ENCODE measurements at places on chromosomes 12 and 14. TPM values are rescaled to one million over a fixed set of nuclear protein-coding genes. Genes with fewer than 3 reads are reported as not detected.
A peak's percentile ranks its signal among the peaks of the same experiment; 100 is the strongest.

- H3K4me1 ChIP-seq = no peaks in the 10 kb centered on the region
- H3K4me3 ChIP-seq = no peak overlapping the region
- no peaks in the 10 kb centered on the region for H3K27me3 ChIP-seq
- H3K36me3 ChIP-seq = peaks cover 29% of the 10 kb centered on the region
Observed at GRCh38 chr12:57176846-57177245, 29.4 kb upstream of the LRP1-AS start.

GRCh38 chr12:92029902-92030586 is 115.6 kb downstream of the BTG1 start:
- H3K4me3 ChIP-seq = no peak overlapping the region
- no peaks in the 10 kb centered on the region for H3K36me3 ChIP-seq
- no peaks in the 10 kb centered on the region for H3K27me3 ChIP-seq
- peaks cover 6% of the 10 kb centered on the region for H3K4me1 ChIP-seq

DNA sequence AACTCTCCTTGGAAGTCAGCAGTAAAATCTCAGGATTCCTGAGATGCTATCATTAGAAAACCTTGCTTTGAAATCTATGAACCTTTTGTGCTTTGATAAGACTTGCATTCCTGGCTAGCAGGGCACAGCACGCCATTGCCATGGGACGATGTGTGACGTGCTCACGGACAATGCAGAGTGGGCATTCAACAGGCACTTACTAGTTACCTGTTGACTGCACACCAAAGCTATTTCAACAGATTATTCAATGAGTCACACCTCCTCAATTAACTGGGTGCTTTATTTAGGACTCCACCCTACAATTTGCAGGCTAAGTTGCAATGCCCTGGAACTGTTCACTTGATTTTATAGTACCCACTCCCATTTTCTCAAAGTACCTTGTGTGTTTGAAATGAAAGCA is 11.3 kb downstream of the NOS1 start:
- H3K36me3 ChIP-seq = no peaks in the 10 kb centered on the region
- no peaks in the 10 kb centered on the region for H3K4me1 ChIP-seq
- no peak for DNase-seq
- H3K27ac ChIP-seq = no peak overlapping the region
- H3K4me3 ChIP-seq = no peak overlapping the region

- DNase-seq = no peak
- peaks cover 57% of the 10 kb centered on the region for H3K27me3 ChIP-seq
- no peak overlapping the region for H3K27ac ChIP-seq
- no peaks in the 10 kb centered on the region for H3K36me3 ChIP-seq
- peaks cover 27% of the 10 kb centered on the region for H3K4me1 ChIP-seq
Observed at GRCh38 chr12:64825143-64826021, 935 bp downstream of the TBC1D30 start.

DNA sequence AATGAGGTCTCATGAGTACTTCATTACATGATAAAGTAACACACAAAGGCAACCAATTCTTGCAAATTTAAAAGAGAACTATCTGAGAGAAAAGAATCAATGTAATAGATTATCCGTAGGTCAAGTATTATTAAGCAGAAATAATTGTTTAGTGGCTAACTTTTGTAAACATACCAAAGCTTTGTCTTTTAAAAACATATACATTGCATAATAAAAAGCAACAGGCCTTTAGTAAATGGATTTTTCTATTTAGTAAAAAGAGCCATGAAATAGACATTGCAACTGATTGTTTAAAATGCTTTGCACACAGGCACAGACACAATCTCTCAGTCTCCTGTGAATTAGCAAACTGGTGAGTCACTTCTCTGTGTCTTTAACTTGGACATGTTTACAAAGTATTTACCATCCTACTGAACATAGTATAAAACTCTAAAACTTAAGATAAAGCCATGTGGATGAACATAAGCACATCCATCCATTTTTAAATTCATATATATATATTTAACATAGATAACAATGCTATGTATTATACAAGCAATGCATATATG is 518.7 kb upstream of the MGAT4C start:
- H3K4me1 ChIP-seq = no peaks in the 10 kb centered on the region
- no peaks in the 10 kb centered on the region for H3K27me3 ChIP-seq
- no peak overlapping the region for H3K4me3 ChIP-seq
- no peaks in the 10 kb centered on the region for H3K36me3 ChIP-seq
- no peak for DNase-seq
- no peak overlapping the region for H3K27ac ChIP-seq

GRCh38 chr14:67999705-68000384 is 180.3 kb downstream of the RAD51B start:
- H3K36me3 ChIP-seq = no peaks in the 10 kb centered on the region
- H3K4me1 ChIP-seq = peaks cover 13% of the 10 kb centered on the region
- H3K27me3 ChIP-seq = no peaks in the 10 kb centered on the region
- no peak for DNase-seq

GRCh38 chr12:237026-237815 is 23.3 kb upstream of the SLC6A12 start:
- no peaks in the 10 kb centered on the region for H3K4me1 ChIP-seq
- no peaks in the 10 kb centered on the region for H3K27me3 ChIP-seq
- H3K27ac ChIP-seq = no peak overlapping the region
- no peaks in the 10 kb centered on the region for H3K36me3 ChIP-seq
- H3K4me3 ChIP-seq = no peak overlapping the region

The LRIG3 gene
- 62.3 TPM for total RNA-seq

GRCh38 chr12:104684884-104685283 is 228.1 kb downstream of the CHST11 start:
- no peaks in the 10 kb centered on the region for H3K27me3 ChIP-seq
- H3K36me3 ChIP-seq = no peaks in the 10 kb centered on the region
- H3K27ac ChIP-seq = no peak overlapping the region
- no peaks in the 10 kb centered on the region for H3K4me1 ChIP-seq
- DNase-seq = no peak

- no peaks in the 10 kb centered on the region for H3K27me3 ChIP-seq
- no peaks in the 10 kb centered on the region for H3K36me3 ChIP-seq
- H3K4me3 ChIP-seq = no peak overlapping the region
- DNase-seq = no peak
- no peaks in the 10 kb centered on the region for H3K4me1 ChIP-seq
- H3K27ac ChIP-seq = no peak overlapping the region
Observed at GRCh38 chr12:18556161-18556560, 181.7 kb downstream of the PLCZ1 start.

DNA sequence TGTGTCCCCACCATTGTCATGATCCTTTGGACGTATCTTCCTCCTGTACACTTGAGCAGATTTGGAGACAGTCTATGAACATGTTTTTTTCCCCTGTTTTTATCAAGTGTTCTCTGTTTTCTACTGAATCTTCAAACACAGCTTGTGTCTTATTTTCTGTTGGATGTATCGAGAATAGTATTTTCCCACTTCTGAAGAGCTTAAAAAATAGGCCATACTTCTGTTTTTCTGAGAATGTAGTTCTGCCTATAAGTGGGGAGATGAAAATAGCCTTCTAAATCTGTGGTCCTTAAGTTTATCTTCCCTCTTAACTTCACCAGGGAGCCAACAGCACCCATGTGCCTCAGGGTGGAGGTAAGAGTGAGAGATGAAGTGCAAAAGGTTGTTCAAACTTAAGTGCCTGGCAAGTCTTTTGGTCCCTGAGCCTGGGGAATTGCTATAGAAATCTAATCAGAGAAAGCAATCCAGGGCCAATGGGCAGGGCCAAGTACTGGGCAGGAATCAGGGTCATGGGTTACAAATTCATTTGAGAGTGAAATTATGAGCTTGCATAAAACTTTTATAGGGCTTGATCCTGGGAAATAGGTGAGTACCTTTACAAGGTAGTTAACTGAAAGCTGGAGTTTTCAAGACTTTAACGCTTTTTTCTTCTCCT is 58.9 kb downstream of the ARF6 start:
- H3K27ac ChIP-seq = no peak overlapping the region
- peaks cover 7% of the 10 kb centered on the region for H3K4me1 ChIP-seq
- no peaks in the 10 kb centered on the region for H3K27me3 ChIP-seq
- DNase-seq = no peak
- no peak overlapping the region for H3K4me3 ChIP-seq
- no peaks in the 10 kb centered on the region for H3K36me3 ChIP-seq

The GLI1 gene
- total RNA-seq = 16.2 TPM

DNA sequence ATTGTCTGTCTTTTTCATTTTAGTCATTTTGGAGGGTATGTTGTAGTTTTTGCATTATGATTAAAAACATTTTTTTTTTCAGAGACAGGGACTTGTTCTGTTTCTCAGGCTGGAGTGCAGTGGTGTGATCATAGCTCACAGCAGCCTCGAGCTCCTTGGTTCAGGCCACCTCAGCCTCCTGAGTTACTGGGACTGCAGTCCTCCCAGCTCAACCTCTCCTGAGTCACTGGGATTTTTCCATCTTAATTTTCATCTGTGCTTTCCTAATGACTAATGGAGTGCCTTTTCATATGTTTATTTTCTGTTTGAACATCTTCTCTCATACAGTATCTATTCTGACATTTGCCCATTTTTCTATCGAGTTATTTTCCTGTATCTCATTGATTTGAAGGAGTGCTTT is 52.6 kb downstream of the DYRK2 start:
- no peaks in the 10 kb centered on the region for H3K27me3 ChIP-seq
- no peak overlapping the region for H3K4me3 ChIP-seq
- H3K27ac ChIP-seq = no peak overlapping the region
- H3K36me3 ChIP-seq = no peaks in the 10 kb centered on the region

DNA sequence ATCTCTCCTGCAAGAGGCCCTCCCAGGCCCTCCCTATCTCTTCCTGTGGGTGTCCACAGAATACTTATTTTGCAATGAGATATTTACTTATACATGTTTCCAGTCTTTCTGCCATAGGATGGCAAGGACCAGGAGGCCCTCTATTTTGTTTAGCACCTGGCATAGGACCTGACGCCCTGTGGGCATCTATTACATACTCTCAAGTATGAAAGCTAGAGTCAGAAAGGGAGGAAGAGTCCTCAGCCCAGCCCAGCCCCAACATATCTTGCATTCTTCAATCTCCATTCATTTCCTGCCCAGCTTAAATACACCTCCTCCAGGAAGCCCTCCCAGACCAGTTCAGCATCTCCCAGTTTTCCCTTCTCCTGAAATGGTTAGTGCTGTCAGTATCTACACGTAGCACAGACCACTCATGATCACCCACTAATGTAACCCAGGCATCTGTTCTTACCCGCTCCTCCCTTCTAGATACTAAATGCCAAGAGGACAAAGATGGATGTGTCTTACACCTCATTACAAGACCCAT is 7.4 kb downstream of the FOXN4 start:
- no peak overlapping the region for H3K27ac ChIP-seq
- H3K4me3 ChIP-seq = no peak overlapping the region
- no peak for DNase-seq
- H3K36me3 ChIP-seq = no peaks in the 10 kb centered on the region
- H3K27me3 ChIP-seq = no peaks in the 10 kb centered on the region
- no peaks in the 10 kb centered on the region for H3K4me1 ChIP-seq

DNA sequence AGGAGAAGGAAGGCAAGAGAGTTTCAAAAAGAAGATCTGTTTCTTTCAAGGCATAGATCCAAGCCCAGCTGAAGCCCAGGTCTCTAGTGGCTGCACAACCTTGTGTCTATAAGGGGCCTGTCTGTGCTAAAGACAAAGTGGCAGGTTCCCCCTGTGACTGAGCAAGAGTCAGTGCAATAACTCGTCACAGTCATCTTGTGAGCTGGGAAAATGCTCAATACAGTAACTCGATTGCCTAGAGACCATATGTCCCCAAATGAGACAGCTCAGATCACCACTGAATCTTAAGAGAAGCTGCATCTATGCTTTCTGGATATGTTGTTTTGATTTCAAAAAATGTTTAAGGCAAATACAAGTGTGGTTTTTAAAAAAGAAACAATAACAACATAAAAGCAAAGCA is 24.2 kb downstream of the ST8SIA1 start:
- no peaks in the 10 kb centered on the region for H3K4me1 ChIP-seq
- H3K4me3 ChIP-seq = no peak overlapping the region
- DNase-seq = no peak
- H3K36me3 ChIP-seq = no peaks in the 10 kb centered on the region

- DNase-seq = no peak
- H3K36me3 ChIP-seq = no peaks in the 10 kb centered on the region
- H3K4me1 ChIP-seq = peaks cover 52% of the 10 kb centered on the region
- no peak overlapping the region for H3K27ac ChIP-seq
- H3K4me3 ChIP-seq = no peak overlapping the region
Observed at GRCh38 chr12:124763594-124763979, 100.1 kb downstream of the SCARB1 start.

- H3K4me1 ChIP-seq = no peaks in the 10 kb centered on the region
- no peaks in the 10 kb centered on the region for H3K36me3 ChIP-seq
- DNase-seq = peak; percentile 14
- no peak overlapping the region for H3K4me3 ChIP-seq
- H3K27ac ChIP-seq = no peak overlapping the region
Observed at GRCh38 chr12:3122841-3123678, 45.9 kb downstream of the TSPAN9 start.

DNA sequence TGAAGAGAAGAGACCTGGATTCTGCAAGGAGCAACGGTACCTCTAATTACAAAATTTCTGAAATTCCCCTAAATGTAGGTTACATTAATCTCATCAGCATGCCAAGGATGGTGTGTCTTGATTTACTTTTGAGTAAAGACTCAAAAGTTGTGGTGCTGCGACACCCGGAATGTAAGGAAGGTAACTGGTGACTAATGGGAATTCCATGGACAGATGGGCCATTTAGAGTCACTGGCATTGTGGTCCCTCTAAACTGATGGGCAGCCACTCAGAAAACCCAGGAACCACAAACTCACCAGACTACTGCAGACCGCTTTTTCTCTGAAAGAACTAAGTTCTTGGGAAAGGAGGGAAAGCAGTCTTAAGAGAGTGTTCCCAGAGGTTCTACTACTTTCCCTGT is 32.8 kb downstream of the GRIN2B start:
- H3K4me3 ChIP-seq = no peak overlapping the region
- no peaks in the 10 kb centered on the region for H3K36me3 ChIP-seq
- DNase-seq = no peak
- no peaks in the 10 kb centered on the region for H3K27me3 ChIP-seq
- no peak overlapping the region for H3K27ac ChIP-seq

GRCh38 chr12:113271853-113272561 is 50.7 kb downstream of the TPCN1 start:
- H3K27me3 ChIP-seq = no peaks in the 10 kb centered on the region
- peaks cover 21% of the 10 kb centered on the region for H3K4me1 ChIP-seq
- peaks cover 7% of the 10 kb centered on the region for H3K36me3 ChIP-seq
- DNase-seq = peak; percentile 74
- no peak overlapping the region for H3K4me3 ChIP-seq

DNA sequence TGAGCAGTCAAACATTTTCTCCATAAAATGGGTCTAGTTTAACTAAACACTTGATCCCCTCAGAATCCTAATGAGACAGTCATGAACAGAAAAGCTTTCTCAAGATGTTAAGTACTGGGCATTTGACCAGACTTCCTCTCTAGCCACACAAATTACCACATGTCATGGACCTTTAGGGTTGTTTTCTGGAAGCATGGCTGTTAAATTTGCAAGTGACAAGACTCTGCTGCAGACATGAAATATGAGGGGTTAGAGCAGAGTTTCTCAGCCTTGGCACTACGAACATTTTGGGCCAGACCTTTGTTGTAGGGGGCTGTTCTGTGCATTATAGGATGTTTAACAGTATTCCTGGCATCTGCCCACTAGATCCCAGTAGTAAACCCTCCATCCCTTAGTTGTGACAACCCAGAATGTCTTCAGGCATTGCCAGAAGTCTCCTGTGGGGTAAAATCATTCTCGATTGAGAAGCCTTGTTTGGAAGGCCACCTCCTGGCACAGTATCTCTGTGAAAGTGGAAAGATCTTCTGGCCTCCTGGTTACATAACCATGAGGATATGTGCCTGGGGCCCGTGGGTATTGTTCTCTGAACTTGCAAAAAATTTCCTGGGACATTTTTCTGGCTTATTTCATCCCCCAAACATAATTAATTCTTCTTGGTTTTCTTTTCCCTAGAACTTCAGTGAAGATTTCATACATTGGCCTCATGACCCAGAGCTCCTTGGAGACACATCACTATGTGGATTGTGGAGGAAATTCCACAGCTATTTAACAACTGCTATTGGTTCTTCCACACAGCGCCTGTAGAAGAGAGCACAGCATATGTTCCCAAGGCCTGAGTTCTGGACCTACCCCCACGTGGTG is 4.3 kb downstream of the TMEM106C start:
- H3K4me1 ChIP-seq = peaks cover 35% of the 10 kb centered on the region
- DNase-seq = no peak
- H3K36me3 ChIP-seq = peaks cover 37% of the 10 kb centered on the region
- no peak overlapping the region for H3K4me3 ChIP-seq

Data from tibial nerve (tissue), 4 donors.